ENCODE measurements at places on chromosomes 3 and 15. TPM values are rescaled to one million over a fixed set of nuclear protein-coding genes. Genes with fewer than 3 reads are reported as not detected.

- no peak for DNase-seq
These were observed 790 bp downstream of the DAZL start for GRCh38 chr3:16604433-16604832.

GRCh38 chr15:38844736-38845135 is 280.1 kb upstream of the RASGRP1 start:
- no peak for DNase-seq

The IMPG2 gene
- not detected for total RNA-seq

DNA sequence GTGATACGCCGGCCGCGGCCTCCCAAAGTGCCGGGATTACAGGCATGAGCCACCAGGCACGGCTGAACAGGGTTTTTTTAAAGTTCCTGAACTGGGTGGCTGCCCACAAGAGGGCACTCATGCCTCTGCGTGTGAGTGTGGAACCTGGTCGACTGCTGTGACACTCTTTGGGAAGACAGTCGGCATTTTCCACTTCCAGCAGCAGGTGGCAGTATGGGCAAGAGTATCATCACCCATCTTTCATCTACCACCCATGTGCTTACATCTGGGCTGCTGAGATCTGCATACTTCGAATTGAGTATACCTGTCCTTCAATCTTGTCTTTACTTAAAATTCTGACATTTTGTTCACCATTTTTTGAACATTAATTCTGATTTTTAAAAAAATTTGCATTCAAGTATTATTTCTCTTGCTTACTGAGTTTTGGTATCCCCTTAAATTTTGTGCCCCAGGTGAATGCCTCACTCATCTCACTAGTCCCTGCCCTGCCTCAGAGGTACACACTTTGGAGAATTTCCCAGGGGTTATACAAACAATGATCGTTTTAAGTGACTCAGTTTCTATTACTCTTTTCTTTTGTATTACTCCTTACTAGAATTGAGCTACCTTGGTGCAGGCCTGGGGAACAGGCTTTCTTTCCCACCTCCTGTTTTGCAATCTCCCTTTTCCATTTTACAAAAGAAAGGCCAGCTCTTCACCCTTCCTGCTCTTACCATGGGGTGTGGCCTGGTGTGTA is 11.8 kb downstream of the CLEC3B start:
- peak; percentile 93 for DNase-seq

DNA sequence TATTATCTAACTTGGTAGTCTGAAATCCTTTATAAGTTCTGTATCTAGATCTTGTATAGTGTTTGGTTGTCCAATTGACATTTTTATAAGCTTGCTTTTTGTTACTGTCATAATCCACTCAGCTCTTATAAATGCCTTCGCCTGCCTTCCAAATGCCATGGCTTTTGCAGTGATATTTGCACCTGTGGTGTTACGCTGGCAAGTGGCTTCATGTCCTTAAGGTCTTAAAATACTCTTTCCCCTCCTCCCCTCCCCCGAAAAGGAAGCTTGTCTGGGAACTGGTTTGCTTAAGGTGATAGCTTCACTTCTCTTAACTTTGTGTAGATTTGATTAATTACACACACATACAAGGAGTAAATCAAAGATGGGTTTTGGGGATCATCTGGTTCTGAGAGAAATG is 62.0 kb downstream of the ABHD2 start:
- DNase-seq, result no peak

DNA sequence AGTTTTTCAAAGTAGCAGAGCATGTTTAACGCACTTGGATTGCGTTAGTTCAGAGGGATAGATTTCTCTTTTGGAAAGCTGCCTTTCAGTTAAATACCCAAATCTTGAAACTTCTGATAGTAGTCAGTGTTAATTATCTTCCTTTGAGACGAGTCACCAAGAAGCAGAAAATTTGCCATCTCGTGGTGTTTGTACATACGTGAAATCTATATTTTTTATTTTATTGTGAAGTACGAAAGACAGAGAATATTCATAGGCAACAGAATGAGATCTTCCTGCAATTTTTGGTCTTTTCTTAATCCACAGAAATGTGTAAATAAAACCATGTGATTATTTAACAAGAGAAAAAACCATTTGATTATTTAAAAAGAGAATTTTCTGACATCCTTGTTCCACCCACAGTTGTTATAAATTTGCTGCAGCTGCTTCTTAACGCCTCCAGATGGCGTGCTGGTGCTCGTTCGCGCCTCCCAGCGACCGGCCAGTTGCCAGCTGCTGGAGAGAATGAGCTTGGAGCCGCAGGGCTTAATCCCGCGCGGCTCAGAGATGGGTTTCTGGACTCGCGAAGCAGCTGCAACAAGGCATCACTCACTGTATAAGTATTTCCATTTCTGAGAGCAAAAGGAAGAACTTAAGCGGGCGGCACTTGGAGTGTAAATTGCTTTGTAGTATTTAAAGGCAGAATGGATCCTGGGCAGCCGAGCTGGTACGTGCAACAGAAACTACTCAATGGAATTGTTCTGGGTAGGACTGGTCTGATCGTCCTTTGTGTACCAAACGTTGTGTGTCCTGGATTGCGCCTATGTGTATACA is 10.5 kb upstream of the SLITRK3 start:
- peak; percentile 56 for DNase-seq

The BCL2A1 gene
- total RNA-seq, result not detected

GRCh38 chr3:32018757-32019564 is 37.4 kb downstream of the ZNF860 start:
- peak; percentile 31 for DNase-seq

The VWA5B2 gene
- not detected for total RNA-seq

The CFAP91 gene
- total RNA-seq, result not detected

The UROC1 gene
- not detected for total RNA-seq

- DNase-seq, result no peak
These were observed 62.5 kb upstream of the MLF1 start for GRCh38 chr3:158508481-158508880.

DNA sequence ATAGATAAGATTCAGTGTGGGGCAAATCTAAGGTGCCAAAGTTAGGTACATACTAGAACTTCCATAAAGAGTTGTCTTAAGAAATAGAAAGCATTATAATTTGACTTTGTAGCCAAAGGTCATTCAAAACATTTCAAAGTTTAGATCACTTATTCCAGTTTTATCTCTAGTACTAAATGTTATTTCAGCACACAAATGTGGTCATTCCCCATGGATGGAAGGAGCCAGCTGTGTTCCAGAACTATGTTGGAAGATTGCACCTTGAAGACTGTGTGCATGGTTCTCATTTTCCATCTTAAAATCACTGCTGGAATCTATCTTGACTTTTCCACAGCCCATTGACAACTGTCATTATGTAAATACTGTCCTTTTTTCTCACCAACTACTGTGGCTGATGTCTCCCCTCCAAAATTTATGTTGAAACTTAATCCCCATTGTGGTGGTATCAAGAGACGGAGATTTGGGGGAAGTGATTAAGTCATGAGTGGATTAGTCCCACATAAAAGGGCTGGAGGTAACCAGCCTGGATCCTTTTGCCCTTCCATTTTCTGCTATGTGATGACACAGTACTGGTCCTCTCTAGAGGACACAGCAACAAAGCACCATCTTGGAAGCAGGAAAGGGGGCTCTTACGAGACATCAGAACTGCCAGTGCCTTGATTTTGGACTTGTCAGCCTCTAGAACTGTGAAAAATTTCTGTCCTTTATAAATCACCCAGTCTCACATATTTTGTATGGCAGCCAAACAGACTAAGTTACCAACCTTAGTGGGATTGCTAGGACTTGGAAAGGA is 24.0 kb downstream of the TGFBR2 start:
- no peak for DNase-seq

The AADACL2 gene
- not detected for total RNA-seq

- DNase-seq, result no peak
These were observed 53.9 kb upstream of the ZBED2 start for GRCh38 chr3:111648991-111649579.

- no peak for DNase-seq
These were observed 34.7 kb downstream of the SHC4 start for GRCh38 chr15:48928877-48929538.

- DNase-seq, result no peak
These were observed 63.1 kb downstream of the EIF4E3 start for GRCh38 chr3:71662056-71662455.

The FGD5 gene
- total RNA-seq, result 0.17 TPM

DNA sequence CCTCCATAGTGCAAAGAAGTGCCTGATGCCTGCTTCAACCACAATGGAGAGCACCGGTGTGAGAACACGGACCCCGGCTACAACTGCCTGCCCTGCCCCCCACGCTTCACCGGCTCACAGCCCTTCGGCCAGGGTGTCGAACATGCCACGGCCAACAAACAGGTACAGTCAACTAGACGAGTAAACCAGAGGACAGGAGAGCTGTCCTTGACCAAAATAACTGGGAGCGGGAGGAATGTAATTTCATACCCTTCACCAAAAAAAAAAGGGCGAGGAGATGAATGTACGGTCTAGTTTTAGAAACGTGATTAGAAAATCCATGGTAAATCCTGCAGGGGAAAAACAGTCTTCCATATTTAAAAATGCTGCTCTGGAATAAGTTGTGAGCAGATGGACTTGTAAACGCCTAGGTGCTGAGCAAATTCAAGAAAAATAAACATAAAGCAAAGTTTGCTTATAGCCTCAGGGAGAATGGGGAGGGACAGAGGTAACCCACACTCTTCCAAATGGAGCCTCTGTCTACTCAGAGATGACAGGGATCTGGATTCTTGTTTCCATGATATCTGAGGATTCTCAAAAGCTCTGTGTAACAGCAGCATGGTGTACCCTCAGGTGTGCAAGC is 8.4 kb downstream of the THBS1 start:
- DNase-seq, result no peak

- DNase-seq, result peak; percentile 42
These were observed 90.2 kb upstream of the KLF13 start for GRCh38 chr15:31236184-31237042.

DNA sequence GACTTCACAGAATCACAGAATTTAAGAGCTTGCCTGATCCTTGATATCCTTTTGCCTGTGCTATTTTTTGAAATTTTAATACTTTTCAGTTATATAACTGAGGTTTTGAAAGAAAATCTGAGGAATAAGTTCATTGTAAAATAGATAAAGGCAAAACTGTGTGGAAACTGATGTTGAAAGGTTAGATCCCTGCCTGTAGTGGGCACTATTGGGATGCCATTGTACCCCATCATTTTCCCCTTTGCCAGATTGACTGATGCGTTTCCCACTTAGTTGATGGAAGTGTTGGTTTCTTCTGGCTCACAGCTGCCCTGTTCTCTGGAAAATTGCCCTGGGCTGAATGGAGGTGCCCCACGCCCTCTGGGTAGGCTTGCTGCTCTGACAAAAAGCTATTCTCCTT is 387.9 kb downstream of the RBMS3 start:
- no peak for DNase-seq

DNA sequence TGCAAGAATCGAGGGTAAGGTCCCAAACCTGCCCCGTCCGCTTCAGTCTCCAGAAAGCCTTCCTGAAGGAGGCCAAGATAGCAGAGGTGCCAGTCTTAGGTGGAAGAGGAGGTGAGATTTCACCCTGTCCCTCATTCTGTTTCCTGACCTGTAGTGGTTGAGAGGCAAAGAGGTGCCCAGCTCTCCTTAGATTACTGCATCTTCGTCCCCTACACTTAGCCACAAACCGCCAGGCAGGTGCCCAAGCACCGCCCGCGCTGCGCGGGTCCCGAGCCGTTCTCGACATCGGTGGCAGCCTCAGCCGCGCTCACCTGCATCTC is 23.8 kb upstream of the POLG start:
- no peak for DNase-seq

GRCh38 chr3:74057169-74057568 is 432.4 kb upstream of the PDZRN3 start:
- DNase-seq, result no peak

DNA sequence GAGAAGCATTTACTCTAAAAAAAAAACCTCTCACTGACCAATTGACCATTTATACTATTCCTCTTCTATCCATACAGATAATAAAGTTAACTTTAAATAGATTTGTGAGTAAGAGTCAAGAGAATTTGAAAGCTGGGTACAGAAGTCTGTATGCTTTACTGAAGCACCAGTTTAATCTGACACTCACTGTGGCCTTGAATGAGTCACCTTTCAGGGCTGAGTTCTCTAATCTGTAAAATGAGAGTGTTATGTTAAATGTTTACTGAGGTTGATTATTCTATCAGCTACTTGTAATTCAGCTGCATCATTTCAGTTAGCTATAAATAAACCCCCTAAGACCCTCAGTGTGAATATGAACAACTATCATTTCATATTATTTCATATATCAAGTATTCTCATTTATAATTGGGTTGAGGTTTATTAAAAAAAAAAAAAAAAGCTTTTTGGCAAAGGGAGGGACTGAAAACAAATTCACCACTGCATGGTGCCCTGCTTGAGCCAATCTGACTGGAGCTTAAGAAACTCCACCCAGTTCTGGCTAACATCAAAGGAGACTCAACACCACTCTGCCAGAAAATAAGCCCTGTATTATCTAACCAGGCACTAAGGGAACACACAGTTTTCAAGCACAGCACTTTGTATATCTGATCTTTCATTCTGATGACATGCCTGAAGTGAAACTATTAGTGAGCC is 2.8 kb downstream of the MAP4 start:
- DNase-seq, result no peak

The POLQ gene
- 4.0 TPM for total RNA-seq

The CLDN18 gene
- not detected for total RNA-seq

GRCh38 chr15:44029003-44029402 is 166.1 kb downstream of the FRMD5 start:
- no peak for DNase-seq

All from NCI-H460 (cell line).